ENCODE measurements at places on chromosomes 13 and 19.

GRCh38 chr19:49684251-49684982 lies 5.0 kb upstream of the ADM5 start:
- peak; percentile 45 for DNase-seq

- peak; percentile 26 for DNase-seq
Observed at GRCh38 chr13:19888799-19889198, 25.4 kb upstream of the ZMYM5 start.

DNA sequence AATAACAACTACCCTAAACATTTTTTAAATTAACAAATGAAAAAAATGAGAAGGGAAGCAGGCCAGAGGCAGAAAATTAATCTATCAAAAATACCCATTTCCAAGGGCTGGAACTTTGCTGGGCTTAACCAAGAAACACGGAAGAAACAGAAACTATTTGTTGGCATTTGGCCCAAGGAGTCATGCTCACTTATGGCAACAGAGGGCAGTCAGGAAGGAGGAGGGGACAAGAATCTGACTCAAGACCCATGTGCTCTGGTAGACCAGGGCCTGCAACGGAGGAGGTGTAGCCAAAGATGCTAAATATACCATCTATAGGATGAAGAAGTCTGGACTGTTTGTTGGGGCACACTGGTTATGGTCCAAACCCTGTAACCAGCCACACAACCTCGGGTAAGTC lies 496.7 kb downstream of the COG6 start:
- DNase-seq = no peak

- no peak for DNase-seq
Observed at GRCh38 chr19:13149628-13150186, 468 bp downstream of the STX10 start.

- no peak for DNase-seq
Observed at GRCh38 chr13:76825430-76825829, 60.8 kb downstream of the KCTD12 start.

DNA sequence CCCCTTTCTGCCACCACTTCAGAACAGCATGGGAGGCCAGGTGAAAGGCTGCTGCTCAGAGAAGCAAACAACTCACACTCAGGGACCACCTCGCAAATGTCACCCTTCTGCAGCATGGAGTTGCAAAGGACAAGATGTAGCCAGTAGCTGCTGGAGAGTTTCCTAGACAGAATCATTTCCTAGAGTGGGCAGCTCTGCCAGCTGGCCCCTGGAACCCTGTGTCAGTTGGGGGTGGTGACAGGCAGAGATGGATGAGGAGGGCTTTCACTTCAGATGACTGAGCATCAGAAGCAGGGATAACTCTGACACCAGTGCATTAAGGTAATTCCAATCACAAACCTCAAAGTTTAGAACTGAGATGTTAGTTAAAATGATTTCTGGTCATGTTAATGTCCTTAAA lies 34.4 kb upstream of the EPHX3 start:
- DNase-seq = no peak

DNA sequence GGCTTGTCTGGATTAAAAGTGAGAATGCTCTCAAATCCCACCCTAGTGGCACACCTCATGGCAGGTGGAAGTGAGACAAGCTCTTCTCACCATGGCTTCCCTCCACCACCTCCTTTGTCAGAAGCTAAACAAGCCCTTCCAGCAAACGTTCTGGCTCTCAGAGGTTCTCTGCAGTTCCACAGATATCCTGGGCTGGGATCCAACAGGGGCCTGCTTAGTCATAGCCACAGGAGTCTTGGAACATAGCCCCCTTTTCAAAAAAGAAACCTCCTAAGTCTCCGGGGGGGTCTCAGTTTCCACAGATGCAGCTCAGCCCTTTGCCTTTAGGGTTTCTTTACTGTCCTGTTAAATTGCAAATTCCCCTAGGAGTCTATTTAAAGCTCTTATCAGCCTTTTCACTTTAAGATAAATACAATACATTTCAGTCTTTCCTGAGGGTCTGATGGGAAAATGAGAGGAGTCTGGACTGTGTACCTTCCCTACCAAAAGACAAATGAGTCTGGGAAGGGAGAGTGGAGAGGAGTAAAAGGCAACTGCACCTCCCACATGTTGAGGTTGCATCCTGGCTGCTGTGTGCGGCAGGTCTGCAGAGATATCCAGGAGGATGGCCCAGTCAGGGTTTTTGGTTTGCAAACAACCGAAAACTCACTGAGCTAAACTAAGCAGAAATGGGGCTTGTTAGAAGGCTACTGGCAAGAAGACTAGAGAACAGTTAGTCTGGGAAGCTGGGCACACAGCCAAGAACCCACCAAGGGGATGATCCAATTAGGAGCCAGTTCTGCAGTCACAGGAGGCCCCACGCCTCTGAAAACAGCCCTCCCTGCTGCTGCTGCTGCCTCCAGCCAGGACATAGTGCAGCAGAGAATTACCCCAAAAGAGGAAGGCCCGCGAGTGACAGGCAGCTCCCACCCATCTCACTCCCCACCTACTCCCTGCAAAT lies 41.4 kb upstream of the SERP2 start:
- DNase-seq = no peak

- DNase-seq = no peak
Observed at GRCh38 chr13:110158226-110158625, 148.7 kb downstream of the COL4A1 start.

- no peak for DNase-seq
Observed at GRCh38 chr19:32357720-32358119, 12.3 kb downstream of the ZNF507 start.

DNA sequence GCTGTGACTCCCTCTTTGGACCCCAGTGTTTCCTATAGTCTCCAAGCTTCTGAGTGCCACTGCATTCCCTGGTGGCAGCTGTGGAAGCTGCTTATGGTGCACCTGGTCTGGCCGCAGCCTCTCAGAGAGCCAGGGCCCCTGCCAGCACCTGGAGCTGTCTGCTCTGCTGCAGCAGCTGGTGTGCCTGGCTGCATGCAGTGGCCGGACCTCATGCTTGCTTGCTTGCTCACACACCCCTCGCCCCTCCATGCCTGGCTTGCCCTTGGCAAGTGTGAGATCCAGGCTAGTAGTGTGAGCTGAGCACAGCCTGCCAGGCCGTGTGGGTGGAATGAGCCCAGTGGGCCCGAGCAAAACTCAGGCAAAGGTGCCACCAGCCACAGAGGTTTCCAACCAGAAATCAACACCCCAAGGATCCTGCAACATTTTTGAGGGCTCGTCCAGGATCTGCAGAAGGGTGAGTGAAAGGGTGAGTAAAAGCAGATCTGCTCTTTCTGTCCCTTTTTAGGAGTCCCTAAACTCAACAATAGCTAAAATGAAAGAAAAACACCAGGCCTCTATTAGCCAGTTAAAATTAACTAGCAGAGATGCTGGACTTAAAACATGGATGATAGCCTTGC lies 7.6 kb upstream of the MLLT1 start:
- DNase-seq = no peak

DNA sequence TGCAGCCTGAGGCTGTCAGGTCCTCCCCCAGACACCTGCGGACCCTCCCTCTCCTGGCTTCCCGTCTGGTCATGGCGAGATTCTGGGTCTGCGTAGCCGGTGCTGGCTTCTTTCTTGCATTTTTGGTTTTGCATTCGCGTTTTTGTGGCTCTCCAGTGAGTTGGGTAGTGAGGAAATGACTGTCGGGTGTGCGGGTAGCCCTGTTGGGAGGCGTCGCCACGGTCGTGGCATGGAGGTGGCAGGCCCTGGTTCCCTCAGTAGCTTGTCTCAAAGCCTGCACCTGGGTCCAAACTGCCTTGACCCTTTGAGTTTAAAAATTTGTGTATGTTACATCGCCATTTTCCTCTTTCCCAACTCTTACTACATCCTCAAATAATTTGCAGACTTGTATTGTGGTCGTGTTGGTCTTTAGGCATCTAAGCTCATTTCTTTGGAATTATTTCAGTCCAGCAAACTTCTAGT lies 344 bp downstream of the NHLRC3 start:
- peak; percentile 59 for DNase-seq

DNA sequence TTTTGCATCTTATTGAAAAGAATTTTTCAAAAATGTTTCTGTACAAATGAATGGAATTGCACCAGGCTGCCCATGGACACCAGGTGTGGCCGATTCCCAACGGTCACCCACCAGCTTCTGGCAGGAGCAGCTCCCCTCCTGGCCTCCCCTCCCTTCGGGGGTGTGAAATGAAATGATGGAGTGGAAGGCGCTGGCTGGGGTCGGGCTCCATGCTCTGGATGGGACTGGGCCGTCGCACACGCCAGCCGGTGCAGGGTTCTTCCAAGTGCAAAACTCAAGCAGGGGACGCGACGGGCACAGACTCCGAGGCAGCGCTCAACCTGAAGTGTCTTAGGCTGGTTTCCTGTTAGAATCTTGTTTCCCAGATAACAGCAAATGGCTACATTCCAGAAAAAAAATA lies 21.9 kb downstream of the C19orf44 start:
- no peak for DNase-seq

DNA sequence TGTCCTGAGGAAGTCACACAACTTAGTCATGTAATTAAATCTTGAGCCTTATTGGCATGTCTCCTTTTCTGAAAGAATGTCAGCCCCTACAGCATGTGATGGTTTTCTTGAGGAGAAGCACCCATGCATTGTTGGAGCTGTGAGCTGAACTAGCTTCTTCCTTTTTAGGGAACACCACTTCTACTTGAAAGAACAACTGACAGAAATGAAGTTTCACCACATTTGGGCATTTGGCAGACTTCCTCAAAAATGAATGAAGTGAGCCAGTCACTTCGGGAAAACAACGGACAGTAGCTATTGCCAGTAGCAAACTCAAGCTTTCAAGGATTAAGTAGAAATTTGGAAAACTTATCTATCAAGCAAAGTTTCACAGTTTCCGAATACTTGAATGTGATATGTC lies 1351.3 kb downstream of the EFNB2 start:
- DNase-seq = no peak

DNA sequence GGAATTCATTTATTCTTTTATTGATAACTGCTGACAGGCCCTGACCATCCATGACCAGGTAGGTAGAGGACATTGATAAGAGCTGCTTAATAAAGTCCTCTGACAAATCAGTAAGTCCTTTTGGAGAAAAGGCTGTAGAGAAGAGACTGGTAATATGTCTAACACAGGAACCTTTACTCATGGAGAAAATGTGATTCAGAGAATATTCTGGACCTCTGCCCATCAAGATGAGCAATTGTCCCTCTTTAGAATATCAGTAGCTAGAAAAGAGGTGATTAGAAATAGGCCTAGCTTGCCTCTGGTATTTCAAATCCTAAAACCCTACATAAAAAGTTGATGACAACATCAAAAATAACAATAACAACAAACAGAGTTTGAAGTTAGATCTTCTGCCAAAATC lies 642.3 kb downstream of the TBC1D4 start:
- DNase-seq = no peak

- peak; percentile 54 for DNase-seq
Observed at GRCh38 chr13:31424130-31424729, 224.5 kb downstream of the B3GLCT start.

DNA sequence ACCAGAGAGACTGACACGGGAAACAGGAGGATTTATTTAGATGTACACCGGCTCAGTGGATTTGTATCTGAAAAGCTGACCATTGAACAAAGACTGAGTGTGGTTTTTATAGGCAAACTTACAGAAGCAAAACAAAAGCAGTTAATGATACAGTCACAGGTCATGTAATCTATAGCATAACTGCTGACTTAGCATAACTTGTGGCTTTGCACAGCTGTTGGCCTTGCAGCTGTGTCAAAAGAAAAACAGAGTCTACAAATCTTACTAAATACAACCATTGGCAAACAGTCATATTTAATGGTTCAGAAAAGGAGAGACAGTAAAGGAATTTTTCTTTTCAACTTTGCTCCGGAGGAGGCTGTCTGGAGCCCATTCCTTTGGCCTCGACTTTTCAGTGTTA lies 2.3 kb upstream of the ILF3 start:
- no peak for DNase-seq

GRCh38 chr13:83880275-83881139 lies 1.8 kb downstream of the SLITRK1 start:
- no peak for DNase-seq

DNA sequence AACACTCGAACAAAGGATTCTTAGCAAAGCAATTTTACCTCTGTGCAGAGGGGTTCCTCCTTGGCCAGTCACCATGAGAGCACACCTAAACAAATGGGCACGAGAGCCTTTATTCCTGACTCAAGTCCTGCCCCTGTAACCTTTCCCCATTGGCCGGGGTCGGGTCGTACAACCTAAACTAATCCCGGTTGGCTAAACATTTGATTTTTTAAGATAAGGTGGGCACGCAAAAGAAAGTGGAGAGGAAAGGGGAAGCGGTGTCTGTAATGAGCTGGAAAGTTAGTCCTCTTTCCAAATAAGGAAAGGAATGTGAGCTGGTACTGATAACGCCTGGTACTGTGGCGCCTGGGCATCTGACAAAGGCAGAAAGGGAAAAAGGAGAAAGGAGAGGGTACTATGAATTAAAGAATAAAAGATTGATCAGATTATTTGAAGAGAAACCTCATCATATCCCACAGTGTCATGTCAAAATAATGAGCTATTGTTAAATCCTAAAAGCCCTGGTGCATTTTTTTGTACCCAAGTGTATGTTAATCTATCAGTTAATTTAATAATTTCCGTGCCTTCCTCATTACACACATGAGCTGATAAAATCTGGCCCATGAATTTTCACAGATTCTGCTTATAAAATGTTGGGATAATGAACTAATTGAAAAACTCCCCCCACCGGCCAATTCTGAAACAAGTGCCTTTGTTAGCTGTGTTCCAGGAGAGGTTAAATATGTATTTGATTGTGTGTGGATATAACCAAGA lies 335.7 kb downstream of the RFC3 start:
- DNase-seq = no peak

DNA sequence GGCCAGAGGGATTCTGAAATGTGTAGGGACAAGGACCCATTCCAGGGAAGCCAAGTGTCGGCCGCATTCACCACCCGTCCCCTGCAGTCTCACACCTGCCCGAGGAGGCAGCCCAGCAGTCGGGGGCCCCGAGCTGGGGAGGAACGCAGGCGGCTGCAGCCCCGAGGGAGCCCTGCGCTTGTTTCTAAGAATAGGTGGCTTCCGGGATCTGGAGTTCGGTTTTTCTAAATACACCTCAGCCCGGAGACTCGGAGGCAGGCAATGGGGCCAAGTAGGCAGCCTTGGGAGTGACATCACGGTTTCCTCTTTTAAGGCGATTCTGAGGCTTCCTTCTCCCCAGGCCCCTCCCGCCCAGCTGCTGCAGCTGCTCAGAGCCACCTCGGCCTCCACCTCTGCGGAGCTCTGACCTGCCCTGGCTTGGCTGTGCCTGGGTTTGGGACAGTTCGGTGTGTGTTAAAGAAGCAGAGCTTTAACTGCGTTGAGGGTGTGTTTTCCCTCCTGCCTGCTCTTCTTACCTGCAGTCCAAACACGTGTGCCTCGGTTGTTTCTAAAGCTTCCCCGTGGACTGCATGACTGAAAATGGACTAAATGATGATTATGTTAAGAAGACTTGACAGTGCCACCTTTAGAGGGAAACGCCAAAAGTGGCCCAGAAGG lies 80.5 kb downstream of the COL4A2 start:
- no peak for DNase-seq

DNA sequence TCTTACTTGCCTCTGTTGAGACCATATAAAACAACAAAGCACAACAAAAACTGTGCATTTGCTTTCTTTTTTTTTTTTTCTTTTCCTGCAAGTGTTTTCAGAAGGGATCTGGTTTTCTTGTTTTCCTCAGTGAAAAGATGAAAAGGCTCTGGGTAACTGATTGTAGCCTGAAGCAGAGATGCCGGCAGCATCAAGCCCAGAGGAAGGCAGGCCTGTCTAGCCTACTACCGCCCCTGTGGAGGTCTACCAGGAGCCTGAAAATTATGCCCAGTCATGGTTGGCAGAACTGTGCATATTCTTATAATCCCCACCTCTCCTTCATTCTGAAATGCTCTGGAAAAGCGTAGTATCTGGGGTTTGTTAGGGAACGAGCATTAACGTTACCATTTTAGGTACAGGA lies 32.6 kb upstream of the MEDAG start:
- DNase-seq = no peak
